ENCODE measurements at places on chromosomes 16 and 17. TPM values are rescaled to one million over a fixed set of nuclear protein-coding genes. Genes with fewer than 3 reads are reported as not detected.

- no peak for DNase-seq
Observed at GRCh38 chr16:30142672-30143346, 19.8 kb upstream of the MAPK3 start.

PNMT gene
- not detected for total RNA-seq

SLFN14 gene
- not detected for total RNA-seq

GRCh38 chr16:17926866-17927399 is 409.6 kb downstream of the NPIPA8 start:
- DNase-seq = no peak

DNA sequence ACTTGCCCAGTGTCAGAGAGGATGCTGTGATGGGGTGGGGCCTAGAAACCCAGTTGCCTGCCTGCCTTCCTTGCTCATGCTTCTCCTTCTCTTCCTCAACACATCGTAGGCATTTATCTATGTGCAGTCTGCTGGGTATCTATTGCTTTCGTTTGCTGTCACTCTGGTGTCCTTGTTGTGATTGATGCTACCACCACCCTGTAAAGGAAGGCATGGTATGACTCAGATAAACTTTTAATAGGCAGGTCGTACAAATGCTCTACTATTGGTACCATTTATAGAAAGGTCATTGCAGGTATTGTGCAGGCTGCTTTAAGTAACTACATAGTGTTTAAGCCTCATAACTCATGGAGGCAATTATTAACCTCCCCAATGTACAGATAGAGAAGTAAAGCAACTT is 368.9 kb downstream of the UTP18 start:
- DNase-seq = no peak

DNA sequence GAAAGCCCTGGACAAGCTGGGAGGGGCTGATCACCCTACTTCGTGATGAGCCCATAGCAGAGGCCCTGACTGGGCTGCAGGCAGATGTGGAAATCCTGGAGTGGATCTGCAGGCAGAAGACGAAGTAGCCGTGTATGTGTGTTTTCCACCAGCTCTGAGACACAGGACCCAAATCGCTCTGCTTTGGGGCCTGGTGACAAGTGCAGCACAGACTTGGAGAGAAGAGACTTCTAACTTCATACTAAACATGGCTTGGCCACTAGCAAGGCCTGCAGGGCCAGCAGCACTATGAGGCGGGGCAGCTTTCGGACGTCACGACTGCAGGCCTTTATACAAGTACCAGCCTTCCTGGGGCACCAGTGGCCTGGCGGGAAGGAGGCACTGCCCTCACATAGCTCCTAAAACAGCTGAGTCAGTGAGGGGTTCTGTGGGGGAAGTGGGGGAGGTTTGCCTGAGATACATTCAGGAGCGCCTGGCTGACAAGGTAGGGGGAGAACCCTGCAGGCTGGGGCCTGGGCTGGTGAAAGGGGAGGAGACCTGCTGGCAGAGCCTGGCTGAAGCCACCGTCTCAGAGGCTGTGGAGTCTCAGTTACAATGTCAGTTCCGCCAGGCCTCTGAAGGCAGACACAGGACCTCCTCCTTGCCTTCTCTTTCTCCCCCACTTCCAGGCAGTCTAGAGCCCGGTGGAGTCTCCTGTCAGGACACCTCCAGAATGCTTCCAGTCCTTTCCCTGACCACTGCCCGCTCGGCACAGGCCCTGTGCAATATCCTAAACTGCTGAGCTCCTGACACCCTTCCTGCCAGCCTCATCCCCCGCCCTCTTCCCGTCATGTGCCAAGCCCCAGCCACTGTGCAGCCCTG is 73.4 kb downstream of the WSB1 start:
- DNase-seq = no peak

TNFRSF13B gene
- not detected for total RNA-seq

- DNase-seq = no peak
Observed at GRCh38 chr16:85969591-85969990, 70.6 kb downstream of the IRF8 start.

GRCh38 chr17:75754378-75755204 is 10.4 kb downstream of the GALK1 start:
- DNase-seq = no peak

CA5A gene
- not detected for total RNA-seq

SNF8 gene
- total RNA-seq = 50.5 TPM

CTRB1 gene
- total RNA-seq = not detected
